ENCODE measurements at places on chromosomes 13 and 19.

DNA sequence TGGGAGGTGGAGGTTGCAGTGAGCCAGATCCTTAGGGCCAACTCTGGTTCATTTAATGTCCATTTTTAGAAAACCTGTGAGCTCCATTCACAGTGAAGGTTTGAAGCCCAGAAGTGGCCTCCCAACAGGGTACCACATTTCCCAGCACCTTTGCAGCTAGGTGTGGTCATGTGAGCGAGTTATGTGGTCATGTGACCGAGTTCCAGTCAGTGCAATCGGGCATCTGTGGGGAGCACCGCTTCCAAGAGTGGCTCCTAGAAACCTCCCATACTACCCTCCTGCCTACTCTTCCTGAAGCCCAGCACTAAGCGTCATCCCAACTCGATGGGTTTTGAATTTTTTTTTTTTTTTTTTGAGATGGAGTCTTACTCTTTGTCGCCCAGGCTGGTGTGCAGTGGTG lies 663 bp upstream of the PLA2G4C start:
- DNase-seq, result no peak

- no peak for DNase-seq
Measured at GRCh38 chr19:30852168-30852567, 480.0 kb downstream of the ZNF536 start.

DNA sequence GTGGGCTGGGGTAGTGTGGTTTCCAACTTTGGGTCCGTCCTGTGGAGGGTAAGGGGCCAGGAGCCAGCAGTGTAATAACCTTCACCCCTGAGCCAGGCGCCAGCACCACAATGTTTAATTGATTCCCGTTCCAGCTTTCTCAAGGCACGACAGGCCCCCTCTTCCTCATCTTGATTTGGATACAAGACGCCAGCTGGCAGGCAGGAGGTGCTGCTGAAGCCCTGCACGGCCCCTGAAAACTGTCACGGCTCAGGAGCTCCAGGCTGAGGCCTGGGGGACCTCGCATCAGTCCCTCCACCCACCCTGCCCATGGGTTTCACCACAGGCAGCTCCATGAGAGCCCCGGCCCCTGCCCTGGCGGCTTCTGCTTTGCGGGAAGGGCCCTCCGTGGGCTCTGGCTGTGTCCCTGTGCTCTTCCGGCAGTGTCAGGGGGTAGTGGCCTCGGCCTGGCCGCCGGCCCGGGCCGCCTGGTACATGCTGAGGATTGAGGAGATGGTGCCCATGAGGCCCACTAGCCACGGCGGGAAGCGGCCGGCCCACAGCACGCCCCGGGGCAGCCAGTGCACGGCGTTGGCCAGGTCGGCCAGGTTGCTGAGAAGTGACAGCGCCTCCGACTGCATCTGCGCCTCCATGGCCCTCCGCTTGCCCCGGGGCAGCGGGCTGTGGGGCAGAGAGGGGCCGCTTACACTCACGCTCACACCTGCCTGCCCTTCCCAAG lies 11.9 kb downstream of the PEX11G start:
- no peak for DNase-seq

- no peak for DNase-seq
Measured at GRCh38 chr13:39603424-39603947, 493 bp upstream of the LHFPL6 start.

DNA sequence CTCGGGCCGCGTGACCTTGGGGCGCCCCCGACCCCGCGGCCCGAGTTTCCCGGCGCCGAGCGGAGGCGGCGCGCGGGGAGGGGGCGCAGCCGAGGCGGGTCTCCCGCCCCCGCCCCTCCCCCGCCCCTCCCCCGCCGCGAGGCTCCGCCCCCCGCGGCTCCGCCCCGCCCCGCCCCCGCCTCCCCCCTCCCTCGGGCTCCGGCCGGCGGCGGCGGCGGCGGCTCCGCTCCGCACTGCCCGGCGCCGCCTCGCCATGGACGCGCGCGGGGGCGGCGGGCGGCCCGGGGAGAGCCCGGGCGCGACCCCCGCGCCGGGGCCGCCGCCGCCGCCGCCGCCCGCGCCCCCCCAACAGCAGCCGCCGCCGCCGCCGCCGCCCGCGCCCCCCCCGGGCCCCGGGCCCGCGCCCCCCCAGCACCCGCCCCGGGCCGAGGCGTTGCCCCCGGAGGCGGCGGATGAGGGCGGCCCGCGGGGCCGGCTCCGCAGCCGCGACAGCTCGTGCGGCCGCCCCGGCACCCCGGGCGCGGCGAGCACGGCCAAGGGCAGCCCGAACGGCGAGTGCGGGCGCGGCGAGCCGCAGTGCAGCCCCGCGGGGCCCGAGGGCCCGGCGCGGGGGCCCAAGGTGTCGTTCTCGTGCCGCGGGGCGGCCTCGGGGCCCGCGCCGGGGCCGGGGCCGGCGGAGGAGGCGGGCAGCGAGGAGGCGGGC lies at the start of gene HCN2:
TSS of gene HCN2 (plus strand) at position 189 of the 703 bp plus-strand sequence. CDS start at position 254, 65 bp downstream.
- no peak for DNase-seq

DNA sequence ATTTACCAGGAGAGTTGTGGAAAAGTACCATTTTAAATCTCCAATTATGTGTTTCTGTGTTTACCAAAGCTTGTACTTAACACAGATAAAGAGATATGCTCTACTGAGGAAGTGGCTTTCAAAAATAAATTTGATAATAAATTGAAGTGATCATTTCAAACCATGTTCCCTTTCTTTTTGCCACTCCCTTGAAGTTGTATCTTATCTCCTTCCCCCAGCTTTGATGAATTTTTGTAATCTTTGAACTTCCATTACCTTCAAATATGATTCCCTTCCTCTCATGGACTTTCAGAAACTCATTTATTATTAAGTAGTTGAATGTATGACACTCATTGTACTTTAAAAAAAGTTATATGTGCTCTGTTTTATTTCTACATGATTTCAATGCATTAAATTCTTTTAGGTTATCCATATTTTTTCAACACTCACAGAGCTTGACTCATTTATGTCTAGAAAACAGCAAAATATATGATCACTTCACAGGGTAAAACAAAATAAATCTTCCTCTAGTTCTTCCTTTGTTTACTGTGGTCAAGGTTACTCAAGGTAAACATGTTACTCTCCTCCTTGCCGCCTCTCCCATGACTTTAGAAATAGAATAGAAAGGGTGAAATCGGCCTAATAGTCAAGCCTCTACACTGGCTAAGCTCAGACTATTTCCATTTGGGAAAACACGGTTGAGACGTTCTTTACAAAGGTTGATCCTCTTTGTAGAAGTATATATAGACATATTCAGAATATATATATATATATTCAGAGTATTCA lies 251.2 kb upstream of the SPRY2 start:
- DNase-seq, result no peak

GRCh38 chr19:35088131-35088913 lies 27.3 kb upstream of the FXYD3 start:
- no peak for DNase-seq

- no peak for DNase-seq
Measured at GRCh38 chr13:113275387-113275786, 21.7 kb upstream of the LAMP1 start.

GRCh38 chr13:71913717-71914116 lies 46.7 kb upstream of the DACH1 start:
- DNase-seq, result no peak

- no peak for DNase-seq
Measured at GRCh38 chr19:46251416-46251815, 21.9 kb downstream of the IGFL1 start.

DNA sequence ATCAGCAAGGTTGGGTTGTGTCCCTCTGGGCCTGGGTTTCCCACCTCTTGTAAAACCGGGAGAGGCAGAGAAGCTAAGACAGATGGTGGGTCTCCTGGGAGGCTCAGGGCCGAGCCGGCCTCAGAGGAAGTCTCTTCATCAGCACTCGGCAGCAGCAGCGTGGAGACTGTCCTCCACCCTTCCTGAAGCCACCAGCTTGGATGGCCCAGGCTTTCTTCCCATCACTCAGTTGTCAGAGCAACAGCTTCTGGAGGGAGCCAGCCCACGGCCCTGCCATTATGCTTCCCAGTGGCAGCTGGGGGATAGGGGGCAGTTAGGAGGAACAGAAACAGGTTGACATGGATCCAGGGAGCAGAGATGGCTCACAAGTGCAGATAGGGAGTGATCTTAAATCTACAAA lies 191.0 kb downstream of the KATNAL1 start:
- no peak for DNase-seq

GRCh38 chr13:81393721-81394120 lies 1052.8 kb upstream of the SPRY2 start:
- DNase-seq, result no peak

- DNase-seq, result no peak
Measured at GRCh38 chr13:97026531-97027161, 32.4 kb upstream of the OXGR1 start.

- no peak for DNase-seq
Measured at GRCh38 chr13:113935001-113935844, 38.7 kb downstream of the C13orf46 start.

- DNase-seq, result peak; percentile 13
Measured at GRCh38 chr13:20495087-20496023, 30.3 kb downstream of the CRYL1 start.

- DNase-seq, result no peak
Measured at GRCh38 chr19:48424694-48425219, 21.0 kb upstream of the GRWD1 start.

DNA sequence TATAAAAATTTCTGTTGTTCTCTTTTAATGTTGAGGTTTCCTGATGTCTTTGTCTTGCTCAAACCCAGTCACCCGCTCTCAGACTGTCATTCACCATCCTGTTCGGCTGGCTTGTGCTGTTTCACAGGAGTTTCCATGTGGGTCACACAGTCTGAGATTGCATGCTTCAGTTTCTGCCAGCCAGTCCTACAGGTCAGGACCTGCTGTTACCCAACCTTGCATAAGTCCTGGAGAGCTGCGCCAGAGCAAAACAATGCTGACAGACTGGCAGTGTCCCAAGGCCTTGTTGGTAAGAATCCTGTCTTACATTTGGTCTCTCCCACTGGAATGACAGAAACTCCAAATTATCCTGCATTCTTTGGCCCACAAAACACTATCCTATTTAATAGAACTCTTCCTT lies 340.0 kb upstream of the SLITRK5 start:
- no peak for DNase-seq

DNA sequence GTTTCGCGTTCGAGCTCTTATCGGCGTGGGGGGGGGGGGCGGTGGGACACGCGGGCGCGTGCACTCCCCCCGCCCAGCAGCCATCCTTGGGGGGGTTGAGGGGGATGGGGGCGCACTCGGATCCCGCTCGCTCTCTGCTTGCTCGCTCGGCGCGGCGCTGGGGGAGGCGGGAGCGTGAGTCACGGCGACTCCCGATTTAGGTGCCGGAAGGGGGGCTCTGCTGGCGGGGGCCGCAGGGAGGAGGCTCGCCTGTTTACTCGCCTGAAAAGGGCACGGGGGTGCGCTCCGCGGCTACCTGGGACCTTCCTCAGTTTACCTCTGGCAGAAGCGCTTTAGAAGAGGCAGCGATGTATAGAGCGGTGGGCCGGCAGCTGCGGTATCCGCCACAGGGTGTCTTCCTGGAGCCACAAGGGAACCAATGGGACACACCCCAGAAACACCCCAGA lies 1.1 kb upstream of the PDE4A start:
- no peak for DNase-seq

GRCh38 chr19:18895824-18896341 lies at the start of gene CERS1:
TSS of gene CERS1 (minus strand) at chr19:18896158. CDS start at chr19:18896072, 86 bp downstream.
- no peak for DNase-seq

- DNase-seq, result no peak
Measured at GRCh38 chr13:56864451-56864850, 276.3 kb upstream of the PRR20A start.

- no peak for DNase-seq
Measured at GRCh38 chr19:29624489-29625185, 18.6 kb downstream of the POP4 start.

DNA sequence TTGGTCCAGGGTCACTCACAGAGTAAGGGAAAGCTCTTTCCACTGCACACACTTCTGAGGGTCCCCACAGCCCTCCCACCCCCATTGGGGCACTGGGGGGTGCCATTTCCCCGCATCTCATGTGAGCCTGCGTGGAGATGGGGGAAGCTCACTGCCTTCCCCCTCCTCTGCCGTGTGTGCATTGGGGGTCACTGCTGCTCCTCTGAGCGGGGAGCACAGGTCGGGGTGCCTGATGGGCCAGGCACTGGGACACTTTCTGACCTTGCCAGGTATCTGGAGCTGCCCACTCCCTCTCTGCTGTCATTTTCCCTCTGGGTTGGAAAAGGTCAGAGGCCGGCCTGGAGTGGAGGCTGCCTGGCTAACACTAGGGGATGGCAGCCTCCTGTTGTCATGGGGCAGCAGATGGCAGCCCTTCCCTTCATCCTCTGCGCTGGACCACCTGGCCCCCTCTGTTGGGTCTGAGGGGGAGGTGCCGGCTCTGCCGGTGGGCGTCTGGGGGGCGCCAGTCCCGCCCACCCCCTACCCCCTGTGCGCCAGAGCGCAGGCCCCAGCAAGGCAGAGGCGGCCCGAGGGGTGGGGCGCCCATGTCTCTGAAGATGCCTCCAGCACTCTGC lies 9.1 kb downstream of the SSBP4 start:
- DNase-seq, result no peak

DNA sequence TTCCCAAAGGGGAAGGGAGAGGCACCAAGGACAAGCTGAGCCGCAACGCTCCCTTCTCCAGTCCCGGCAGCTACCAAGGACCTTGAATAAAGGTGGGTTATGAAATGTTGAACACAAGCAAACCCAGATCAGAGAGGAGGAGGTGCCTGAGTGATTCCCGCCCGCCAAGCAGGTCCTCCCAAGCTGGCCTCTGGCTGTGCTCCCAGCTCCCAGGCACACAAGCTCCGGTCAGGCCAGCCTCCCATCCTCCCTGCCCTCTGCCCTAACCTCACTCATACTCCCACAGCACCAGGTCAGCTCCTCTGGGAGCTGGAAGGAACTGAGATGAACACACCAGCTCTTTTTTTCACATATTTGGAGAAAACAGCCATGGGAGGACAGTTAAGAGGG lies 3.7 kb downstream of the NAPA start:
- no peak for DNase-seq

DNA sequence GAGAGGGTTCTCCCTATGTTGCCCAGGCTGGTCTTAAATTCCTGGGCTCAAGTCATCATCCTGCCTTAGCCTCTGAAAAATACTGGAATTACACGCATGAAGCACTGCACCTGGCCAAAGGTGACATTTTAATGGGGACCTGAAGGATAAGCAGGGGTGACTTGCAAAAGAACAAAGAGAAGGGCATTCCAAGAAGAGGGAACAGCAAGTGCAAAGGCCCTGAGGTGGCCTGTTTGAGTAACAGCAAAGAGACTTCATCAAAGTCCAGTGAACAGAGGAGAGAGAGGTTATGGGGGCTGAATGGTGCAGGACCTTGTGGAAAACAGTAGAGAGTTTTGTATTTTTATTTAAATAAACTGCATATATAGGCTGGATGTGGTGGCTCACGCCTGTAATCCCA lies 4.1 kb downstream of the CA11 start:
- DNase-seq, result no peak

GRCh38 chr19:54390942-54391577 lies 24.2 kb upstream of the TTYH1 start:
- no peak for DNase-seq

GRCh38 chr19:39617745-39618144 lies 15.4 kb downstream of the LGALS13 start:
- no peak for DNase-seq

GRCh38 chr13:37869506-37869755 lies 141 bp downstream of the TRPC4 start:
- no peak for DNase-seq

GRCh38 chr13:79405501-79405830 lies 589 bp downstream of the RBM26 start:
- peak; percentile 4 for DNase-seq
